ENCODE measurements at places on chromosomes 5 and 9.

GRCh38 chr5:179120951-179121666, 60.9 kb downstream of the ZNF354C start:
- DNase-seq, result no peak

DNA sequence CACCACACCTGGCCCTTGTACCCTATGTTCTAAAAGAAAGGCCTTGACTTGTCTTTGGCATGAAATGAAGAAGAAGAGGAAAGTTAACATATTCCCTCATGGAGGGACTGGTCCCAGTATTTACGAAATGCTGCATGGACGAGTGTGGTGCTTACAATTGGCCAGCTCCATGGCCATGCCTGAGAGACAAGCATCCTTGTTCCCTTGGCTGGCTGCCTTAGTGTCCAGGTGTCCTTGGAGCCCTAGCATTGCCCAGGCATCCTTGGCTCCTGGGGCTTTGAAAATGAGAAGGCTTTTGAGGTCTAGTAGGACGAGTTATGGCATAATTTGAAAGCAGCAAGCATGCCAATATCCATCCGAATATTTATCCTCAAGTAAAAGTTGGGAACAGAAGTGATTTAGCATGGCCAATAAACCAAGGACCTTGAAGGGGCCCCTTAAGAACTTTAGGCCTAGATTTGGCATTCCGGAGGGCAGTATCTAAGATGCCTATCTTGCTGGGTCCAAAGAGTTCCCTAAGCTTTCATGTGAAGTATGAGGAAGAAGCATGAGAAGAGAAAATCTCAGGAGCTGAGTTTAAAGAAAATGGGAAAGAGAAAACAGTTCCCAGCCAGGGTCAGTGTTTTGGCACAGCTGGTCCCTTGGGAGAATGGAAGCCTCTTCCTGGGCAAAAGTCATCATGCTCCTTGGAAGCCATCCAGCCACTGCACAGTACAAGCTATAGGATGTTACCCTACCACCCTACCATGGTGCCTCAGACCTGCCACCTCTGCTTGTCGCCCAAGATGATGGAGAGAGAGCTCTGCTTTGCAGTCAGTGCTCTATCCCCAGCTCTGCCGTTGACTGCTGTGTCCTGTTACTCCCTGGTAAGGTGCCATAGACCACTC, 91.0 kb downstream of the AOPEP start:
- DNase-seq, result no peak

- DNase-seq, result no peak
Observed at GRCh38 chr5:74633695-74634094, 6.8 kb downstream of the ENC1 start.

GRCh38 chr9:27743490-27743889, 170.2 kb upstream of the C9orf72 start:
- no peak for DNase-seq

GRCh38 chr9:116499986-116500871, 186.9 kb upstream of the TRIM32 start:
- DNase-seq, result no peak

DNA sequence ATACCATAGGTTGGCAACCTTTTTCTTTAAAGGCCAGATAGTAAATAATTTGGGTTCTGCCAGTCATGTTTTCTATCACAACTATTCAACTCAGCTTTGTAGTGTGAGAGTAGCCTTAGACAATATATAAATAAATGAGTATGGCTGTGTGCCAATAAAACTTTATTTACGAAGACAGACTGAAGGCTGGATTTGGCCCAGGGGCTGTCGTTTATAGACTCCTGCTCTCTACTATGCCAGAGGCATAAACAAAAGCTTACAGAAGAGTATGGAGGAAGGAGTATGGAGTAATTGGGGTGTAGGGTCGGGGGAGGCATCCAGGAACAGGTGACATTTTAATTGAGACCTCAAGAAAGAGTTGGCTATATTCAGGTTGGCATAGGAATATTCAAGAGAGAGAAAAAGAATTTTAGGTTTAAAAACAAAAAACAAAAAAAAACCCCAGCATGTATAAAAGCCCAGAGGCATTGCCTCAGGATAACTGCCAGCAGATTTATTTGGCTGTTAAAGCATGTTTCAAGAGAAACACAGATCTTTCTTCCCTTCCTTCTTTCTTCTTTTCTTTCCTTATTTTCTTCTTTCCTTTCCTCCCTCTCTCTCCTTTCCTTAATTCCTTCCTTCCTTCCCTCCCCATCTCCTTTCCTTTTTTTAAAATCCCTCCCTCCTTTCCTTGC, 39.9 kb downstream of the SLIT3 start:
- DNase-seq, result no peak

DNA sequence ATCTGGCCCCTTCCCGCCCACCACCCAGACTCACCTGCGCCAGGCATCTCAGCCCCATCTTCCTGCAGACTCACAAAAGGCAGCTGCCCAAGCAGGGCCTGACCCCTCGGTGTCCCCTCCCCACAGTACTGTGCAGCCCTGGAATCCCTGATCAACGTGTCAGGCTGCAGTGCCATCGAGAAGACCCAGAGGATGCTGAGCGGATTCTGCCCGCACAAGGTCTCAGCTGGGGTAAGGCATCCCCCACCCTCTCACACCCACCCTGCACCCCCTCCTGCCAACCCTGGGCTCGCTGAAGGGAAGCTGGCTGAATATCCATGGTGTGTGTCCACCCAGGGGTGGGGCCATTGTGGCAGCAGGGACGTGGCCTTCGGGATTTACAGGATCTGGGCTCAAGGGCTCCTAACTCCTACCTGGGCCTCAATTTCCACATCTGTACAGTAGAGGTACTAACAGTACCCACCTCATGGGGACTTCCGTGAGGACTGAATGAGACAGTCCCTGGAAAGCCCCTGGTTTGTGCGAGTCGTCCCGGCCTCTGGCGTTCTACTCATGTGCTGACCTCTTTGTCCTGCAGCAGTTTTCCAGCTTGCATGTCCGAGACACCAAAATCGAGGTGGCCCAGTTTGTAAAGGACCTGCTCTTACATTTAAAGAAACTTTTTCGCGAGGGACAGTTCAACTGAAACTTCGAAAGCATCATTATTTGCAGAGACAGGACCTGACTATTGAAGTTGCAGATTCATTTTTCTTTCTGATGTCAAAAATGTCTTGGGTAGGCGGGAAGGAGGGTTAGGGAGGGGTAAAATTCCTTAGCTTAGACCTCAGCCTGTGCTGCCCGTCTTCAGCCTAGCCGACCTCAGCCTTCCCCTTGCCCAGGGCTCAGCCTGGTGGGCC, 1.9 kb downstream of the IL13 start:
- DNase-seq, result no peak

DNA sequence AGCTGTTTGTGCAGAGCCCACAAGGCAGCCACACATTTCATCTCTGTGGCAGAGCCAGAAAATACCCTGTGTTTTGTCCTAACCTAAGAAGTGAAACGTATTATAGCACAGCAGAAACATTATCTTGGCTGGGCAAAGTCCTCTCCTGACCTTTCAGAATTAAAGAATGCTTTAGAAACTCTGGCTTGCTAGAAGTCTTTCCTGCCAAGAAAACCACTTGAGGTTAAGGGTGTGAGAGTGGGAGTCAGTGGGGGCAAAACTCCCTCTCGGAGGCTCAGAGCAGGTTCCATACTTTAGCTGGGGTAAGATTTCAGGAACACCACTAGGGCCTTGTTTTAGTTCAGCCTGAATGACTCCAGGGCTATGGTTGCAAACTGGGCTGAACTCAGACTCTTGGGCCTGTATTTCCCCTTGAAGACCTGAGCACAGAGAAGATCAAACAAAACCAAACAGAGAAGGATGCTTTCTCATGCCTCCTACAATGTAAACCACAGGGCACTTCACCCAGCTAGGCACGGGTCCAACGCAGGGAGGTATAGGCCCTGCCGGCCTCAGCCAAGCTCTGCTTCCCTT, 48.0 kb downstream of the ZNF366 start:
- no peak for DNase-seq

DNA sequence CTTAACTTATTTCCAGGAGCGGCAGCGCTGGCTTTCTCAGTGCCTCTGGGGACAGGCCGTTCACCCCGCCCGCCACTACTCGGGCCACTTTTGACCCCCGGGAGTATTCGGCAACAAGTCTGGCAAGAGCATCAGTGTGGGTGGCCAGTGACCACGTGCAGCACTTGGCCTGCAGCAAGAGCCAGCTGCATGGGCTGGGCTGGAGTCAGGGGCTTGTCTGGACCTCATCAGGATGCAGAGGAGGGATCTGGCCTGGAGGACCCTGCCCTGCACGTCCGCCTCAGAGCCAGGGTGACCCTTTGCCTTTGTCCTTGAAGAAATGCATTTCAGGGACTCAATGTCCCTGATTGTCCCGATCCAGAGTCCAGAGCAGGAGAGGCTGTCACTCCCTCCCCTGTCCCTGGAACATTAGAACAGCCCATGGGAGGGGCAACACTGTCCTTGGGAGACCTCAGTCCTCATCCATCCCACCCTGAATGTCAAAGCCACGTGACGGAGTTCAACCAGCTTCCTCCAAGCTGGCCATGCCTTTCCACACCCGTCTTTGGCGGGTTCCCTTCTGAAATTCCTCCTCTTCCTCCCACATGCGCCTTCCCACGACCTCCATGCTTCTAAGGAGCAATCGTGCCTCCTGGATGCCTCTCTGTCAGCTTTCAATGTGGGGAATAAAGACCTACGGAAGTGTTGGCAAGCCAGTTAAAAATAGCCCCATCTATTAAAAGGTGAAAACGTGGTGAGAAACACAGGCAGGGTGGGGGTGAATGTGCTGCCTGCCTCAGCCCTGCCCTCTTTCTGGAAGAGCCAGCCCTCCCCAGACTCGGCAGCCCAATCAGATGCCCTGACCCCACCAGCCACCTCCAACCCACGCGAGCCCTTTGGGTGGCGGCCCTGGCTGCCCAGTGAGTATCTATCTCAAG, 99.0 kb downstream of the OLFM1 start:
- DNase-seq, result no peak

DNA sequence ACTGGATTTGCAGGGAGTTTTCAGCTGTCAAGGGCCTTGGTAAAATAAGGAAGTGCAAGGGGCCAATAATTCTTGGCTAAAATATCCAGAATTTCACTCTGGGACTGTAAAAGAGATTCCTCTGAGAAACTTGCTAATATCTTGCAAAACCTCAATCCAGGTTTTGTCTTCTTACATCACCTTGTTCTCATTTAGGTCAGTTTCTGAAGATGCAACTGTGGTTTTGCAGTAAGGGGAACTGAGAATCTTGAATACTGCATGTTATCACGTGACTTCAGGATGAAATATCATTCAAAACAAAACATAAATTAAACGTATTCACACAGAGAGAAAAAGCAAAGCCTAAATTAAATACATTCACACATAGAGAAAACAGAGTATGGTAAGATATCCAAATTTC, 35.0 kb upstream of the RIC1 start:
- no peak for DNase-seq

DNA sequence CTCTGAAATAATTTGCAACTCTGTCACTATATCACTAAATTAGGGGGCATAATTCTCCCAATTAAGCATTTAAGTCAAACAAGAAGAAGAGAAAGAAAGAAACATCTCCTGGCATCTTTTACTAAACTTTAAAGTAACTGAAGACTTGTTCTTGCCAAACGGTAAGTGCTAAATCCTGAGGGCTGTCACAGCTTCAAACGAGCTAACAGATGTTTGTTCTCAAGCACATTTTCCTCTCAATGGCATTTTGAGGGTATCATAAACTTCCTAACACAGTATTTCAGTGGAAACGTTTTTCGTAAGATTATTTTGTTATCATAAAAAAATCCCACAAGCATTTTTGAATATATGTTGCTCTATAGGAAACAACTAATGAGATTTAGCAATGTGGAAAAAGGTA, 169.5 kb upstream of the TAS2R1 start:
- DNase-seq, result no peak

- DNase-seq, result no peak
Observed at GRCh38 chr5:112248623-112249022, 170.5 kb downstream of the EPB41L4A start.

- no peak for DNase-seq
Observed at GRCh38 chr5:176667637-176668036, 20.4 kb downstream of the TSPAN17 start.

DNA sequence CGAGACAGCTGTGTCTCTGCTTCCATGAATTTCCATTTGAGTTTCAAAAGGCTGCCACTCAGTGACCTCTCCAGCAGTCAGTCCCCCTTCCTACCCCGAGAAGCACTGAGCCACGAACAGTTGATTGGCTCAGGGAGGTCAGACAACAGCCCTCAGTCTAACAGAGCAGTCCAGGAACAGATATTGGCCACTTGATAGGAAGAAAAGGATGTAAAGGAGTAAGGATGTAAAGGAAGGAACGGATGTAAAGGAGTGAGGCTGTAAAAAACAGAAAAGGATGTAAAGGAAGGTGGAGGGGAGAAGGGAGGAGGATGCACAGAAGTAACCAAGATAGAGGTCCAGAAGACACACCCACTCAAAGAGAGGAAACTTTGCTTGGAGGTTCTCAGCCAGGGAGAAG, 3.2 kb upstream of the NR4A3 start:
- no peak for DNase-seq

DNA sequence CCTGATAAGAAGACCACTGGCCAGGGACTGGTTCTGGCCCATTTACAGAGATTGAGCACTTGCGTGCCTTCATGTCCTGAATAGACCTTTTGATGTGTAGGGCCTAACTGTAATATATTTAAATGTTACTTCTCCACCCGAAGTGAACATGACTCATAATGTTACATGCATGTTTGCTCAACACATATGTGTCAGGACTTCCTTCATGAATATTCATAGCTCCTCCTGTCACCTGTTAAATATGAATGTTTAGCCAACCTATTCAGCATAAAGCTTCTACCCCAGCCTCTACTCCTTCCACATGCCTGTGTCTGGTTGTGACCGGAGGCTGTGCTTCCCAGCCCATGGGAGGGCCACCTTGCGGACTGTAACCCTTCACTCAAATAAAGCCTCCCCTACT, 457.5 kb downstream of the IRX1 start:
- no peak for DNase-seq

DNA sequence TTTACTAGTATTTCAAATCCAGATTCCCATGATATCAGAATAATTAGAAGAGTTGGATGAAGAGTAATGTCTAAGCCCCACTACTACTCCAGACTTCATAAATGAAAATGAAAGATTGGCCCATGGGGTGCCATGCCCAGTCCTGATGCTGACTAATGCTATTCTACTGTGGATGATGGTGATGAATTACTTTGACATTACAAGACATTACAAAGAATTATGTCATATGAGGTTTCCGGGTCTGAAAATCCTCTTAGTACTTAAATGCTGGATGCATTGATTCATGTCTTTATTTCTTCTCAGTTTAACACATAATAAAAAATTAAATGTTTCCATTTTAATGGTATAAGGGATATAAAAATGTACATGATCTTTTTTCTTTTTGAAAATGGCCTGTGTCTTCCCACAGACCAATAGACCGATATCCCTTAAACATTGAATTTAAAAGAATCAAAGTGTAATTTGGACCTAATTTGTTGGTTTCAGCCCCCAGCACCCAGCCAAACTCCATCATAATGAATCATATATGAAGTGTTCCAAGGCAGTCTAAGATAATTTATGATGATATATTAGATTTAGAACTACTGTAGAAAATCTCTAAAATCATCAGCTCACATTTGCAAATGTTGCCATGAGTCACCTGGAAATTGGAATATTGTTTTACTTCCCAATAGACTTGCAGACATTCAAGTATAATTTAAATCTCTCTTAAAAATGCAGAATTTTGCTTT, 223.6 kb upstream of the SGCD start:
- no peak for DNase-seq

- DNase-seq, result no peak
Observed at GRCh38 chr9:82080265-82080664, 91.7 kb downstream of the SPATA31D1 start.

Measured in stimulated activated CD8-positive, alpha-beta memory T cell treated with anti-CD3 and anti-CD28 coated beads, Interleukin-7, amount 100 ng/mL, for 1 hour (primary cell).